ENCODE measurements at places on chromosomes 12 and 14.

DNA sequence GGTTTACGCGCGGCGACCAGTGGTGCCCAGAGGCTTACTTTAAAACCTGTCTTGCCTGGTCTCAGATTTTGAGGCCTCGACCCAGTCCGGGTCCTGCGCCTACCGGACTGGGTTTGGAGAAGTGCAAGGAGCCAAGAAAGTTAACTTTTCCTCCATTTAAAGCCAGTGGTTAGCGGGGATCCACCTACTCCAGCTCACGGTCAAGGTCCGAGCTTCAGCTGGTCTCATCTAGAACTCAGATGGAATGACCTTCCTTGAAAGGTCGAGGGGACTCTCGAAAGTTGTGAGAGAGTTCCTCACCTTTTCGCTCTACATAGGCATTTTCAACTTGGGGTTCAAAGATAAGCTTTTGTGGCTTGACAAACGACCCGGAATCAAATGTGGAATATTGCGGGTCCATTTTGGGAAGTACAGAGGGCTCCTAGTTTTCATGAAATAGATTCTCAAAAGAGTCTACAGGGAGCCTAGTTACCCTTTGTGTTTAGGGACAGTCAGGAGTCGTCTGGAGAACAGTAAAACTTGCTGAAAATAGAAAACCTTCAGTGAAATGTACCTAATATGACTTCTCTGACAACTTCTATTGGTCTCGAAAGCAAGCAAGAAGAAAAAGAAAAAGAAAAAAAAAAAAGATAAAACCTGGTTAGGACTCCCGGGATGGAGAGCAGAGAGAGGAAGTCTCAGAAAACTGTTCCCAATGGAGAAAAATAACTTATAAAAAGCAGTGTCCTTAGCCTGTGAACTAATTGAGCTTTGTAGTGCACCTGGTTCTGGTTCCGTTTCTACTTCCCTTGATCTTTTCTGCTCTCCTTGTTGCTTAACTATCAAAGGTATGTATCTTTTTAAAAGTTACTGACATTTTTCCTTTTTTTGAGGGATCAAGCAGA is 1.4 kb downstream of the KCNMB4 start:
- DNase-seq, result no peak

DNA sequence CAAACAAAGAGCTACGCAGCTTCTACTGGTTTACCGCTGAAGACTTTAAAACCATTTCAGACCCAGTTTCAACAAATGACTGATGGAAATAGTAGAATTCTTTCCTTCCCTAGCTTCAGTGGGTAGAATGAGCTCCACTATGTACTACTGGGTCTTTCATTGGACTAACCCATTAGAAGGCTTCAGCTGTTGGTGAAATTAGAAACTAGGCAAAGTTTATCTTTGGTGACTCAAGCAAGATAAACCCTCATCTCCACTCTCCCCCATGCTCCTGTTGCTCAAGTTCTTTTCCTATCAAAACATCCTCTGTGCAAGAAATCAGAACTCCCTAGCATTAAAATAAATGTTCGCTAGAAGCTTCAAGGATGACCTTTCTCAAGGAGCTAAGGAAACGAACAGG is 159.2 kb downstream of the PAWR start:
- no peak for DNase-seq

DNA sequence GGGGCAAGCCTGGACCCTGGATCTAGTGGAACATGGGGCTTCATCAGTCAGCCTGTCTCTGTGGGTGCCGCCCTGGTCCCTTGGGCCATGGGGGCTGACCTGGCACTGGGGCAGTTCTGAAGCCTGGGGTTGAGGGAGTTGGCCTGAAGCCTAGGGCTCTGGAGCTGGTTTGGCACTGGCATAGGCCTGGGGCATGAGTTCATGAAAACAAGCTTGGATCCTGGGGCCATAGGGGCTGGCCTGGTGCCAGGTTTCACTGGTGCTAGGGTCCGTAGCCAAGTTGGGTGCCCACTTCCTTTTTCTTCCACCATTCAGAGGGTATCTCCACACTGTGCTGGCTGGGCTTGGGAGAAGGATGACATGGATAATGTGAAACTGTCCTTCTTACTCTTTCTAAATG is 26.6 kb upstream of the ANO4 start:
- no peak for DNase-seq

DNA sequence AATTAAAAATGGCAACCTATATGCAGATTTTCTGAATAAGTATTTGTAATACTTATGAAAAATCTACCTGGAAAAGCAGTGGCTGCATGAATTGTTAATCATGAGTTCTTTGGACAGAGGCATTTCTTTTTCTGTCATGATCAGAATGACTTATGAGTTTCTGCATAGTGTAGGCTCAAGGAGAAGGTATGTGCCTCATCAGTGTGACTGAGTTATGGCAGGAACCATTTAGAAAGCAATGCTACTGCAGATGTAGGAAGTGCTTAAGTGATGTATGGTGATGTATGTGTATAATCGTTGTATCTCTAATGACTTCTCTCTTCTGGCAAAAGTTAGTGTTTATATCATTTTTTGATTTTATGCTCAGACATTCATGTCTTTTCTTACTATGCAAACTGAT is 816.4 kb upstream of the FBXO33 start:
- DNase-seq, result no peak

- no peak for DNase-seq
Observed at GRCh38 chr14:37139710-37140109, 32.7 kb downstream of the SLC25A21 start.

DNA sequence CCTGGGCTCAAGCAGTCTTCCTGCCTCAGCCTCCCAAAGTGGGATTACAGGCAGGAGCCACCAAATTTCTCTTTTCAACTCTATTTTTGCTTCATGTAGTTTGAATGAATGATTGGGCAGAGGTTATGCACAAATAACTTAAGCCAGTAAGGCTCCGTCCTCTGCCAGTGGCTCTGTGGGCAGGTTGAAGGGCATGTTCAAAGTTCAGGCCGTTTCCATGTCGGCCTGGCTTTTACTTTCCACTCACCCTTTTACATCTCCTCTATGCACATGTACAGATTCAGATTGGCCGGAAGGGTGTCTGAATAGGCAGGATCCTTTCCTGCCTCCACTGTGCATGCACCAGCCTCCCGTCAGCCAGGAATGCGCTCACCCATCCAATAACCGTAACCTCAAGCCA is 132.3 kb downstream of the EML1 start:
- DNase-seq, result no peak

- peak; percentile 36 for DNase-seq
Observed at GRCh38 chr12:108214486-108214885, 85.4 kb downstream of the WSCD2 start.

DNA sequence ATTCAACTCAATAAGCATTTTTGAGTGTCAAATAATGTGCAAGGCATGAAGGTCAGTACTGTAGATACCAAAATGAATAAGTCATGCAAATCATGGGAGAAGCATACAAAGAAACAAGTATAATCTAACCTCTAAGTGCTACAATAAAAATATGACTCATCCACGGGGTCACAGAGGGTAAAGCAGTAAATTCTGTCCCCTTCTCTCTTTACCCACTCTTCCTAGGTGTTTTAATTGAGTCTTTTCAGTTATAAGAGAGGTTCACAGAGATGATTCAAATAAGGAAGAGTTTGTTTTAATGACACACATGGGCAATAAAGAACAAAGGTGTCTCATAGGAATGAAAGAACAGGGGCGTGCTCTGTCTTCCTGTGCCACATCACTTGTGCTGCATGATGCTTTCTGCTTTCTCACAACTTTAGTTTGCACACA is 71.5 kb upstream of the DAAM1 start:
- no peak for DNase-seq

GRCh38 chr12:11986165-11986564 is 84.6 kb upstream of the BCL2L14 start:
- no peak for DNase-seq

- DNase-seq, result no peak
Observed at GRCh38 chr12:99092100-99092851, 447.2 kb downstream of the APAF1 start.

- DNase-seq, result peak; percentile 60
Observed at GRCh38 chr14:90608929-90609341, 207.3 kb downstream of the TTC7B start.

Data from femur (tissue), 1 donor.